ENCODE measurements at places on chromosomes 5 and 9.
A peak's percentile ranks its signal among the peaks of the same experiment; 100 is the strongest.

DNA sequence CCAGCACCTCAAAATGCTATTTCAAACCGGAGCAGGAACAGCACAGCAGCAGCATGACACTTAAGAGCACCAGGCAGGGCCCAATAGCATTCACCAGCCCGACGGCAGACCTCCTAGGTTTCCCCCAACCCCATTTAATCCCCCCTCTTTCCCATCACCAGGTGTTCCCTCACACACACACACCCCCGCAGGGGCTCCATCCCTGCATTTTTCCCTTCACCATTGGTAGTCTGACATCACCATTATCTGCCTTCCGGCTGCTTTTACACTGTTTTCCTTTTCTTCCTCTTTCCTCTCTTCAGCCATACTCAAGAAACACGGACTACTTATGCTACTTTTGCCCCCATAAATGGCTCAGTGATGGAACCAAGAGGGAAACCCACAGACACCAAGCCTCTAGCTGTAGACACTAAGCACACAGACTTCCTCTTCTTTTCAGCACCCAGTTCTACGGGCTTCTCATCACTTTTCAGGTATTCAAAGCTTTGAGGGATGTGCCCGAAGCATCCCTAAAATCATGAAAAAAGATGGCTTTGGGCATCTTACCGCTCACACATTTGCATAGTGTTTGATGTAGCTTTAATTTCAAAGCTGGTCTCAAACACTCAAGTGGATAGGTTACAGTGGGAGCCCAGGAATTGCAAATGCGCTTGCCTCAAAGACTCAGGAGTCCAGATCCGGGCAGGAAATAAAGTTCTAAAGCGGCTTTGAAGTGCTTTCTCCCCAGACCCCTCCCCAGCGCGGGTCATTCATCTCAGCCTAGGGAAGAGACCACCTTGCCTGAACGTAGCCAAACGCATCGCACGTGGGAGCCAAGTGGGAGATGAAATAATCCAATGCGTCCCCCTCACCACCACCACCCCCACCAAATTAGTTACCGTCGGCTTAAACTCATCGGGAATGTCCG, 141.5 kb downstream of the TSSK1B start:
- no peak for DNase-seq

- no peak for DNase-seq
These were observed 188.3 kb downstream of the CDK5RAP2 start for GRCh38 chr9:120391691-120392090.

- DNase-seq, result no peak
These were observed 19.0 kb upstream of the GNA14 start for GRCh38 chr9:77667151-77667550.

GRCh38 chr9:16869131-16869881, 1.2 kb downstream of the BNC2 start:
- no peak for DNase-seq

DNA sequence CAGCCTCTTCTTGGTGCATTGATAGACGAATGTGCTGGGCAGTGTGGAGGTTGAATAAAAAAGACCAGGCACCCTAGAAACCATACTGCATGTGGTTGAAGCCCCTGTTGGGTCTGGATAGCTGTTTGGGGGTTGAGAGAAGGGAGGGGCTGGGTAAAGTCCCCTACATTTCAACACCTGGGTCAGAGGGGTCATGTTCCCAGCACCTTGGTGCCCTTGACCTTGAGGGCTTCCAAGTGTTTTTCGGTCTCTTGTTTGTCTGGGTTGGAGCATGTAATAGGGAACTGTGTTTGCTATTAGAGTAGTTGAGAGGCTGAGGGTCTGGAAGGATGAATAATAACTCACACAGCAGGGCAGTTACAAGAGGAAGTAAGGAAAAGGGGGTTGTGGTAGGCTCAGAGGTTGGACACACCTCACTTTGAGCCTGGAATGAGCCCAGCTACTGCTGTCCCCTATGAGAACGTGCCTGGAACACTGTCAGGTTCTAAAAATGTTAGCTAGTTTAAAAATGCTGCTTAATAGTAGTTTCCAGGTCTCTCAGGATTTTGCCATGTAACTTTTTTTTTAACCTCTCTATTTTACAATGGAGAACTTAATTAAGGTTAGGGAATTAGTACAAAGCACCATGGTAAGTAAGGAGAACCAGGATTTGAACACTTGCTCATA, 155.2 kb upstream of the SPRY4 start:
- DNase-seq, result no peak

GRCh38 chr5:589173-589572, 23.0 kb upstream of the CEP72 start:
- DNase-seq, result peak; percentile 18

DNA sequence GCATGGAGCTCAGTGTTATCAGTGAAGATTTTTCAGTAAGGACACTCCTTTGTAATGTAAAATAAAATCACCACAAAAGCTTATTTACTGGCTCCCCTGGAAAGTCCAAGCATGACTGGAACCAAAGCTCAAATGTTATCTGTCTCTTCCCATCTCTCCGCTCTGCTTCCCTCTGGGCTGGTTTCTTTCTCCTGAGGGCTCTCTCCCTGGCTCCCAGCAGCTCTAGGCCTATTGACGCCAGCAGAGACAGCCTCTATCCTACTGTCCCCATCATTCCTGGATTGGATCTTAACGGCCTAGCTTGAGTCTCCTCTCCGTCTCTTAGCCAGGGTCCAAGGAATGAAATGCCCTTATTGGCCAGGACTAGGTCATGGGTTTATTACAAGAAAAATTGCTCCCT, 86.1 kb downstream of the TMEM167A start:
- DNase-seq, result no peak

- no peak for DNase-seq
These were observed 461.2 kb downstream of the TLR4 start for GRCh38 chr9:118165451-118165850.

- DNase-seq, result no peak
These were observed 9.5 kb downstream of the MTRR start for GRCh38 chr5:7878381-7878873.

GRCh38 chr9:106622164-106622487, 240.8 kb upstream of the ZNF462 start:
- no peak for DNase-seq

DNA sequence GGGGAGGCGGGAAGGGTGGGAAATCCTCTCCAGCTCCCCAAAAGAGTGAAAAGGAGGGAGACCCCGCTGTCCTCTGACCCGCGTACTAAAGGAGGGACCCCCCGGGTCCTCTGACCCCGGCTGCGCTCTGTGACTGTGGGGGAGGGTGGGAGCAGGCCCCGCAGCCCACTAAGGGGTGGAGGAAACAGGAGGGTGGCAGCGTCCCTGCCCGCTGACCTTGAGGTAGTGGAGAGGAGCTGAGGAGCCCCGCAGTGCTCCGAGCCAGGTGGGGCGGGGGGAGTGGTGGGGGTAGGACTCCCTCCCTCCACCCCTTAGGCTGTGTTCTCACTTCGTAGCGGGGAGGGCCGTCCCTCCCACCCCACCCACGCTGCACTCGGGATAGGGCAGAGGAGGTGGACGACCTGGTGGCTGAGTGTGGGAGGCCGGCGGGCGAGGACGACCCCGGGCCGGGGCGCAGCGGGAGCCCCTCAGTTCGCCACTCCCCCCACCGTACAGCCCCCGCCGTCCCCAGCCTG, 449 bp upstream of the ADCY2 start:
- no peak for DNase-seq

DNA sequence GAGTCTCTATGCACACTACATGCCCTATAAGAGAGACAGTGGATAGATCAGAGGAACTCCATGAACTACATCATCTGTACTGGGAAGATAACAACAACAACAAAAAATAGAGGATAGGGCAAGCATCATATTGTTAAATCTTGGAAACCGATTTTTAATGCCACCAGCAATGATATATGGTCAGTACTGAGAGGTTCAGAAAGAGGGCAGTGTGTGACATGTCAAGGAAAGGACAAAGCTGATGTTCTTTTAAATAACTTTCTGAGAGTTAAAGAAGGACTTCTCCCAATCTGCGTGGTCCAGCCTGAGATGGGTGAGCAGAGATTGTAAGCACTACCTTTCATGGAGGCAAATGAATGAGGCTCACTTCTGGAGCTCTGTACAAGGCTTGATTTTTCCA, 62.0 kb upstream of the PHF24 start:
- no peak for DNase-seq

GRCh38 chr5:143166661-143167420, 236.6 kb downstream of the NR3C1 start:
- no peak for DNase-seq

GRCh38 chr5:172374783-172375182, 79.5 kb downstream of the SH3PXD2B start:
- DNase-seq, result no peak

GRCh38 chr9:12889402-12890106, 114.7 kb downstream of the LURAP1L start:
- no peak for DNase-seq

DNA sequence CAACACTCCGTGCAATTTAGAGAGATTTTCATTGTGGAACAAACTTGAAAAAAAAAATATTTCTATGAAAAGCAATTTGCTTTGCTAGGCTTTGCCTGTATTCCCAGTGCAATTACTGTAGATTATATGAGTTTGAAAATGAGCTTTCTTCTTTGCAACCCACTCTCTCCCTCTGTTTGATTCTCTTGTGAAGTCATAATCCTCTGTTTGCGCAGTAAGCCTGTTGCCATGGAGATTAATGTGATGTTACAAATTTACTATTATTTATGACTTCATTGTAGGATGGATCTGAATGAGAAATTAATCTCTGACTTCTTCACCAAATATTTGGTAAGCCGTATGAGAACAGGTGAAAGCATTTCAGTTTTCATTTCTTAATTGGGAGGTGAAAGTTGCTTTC, 320.3 kb downstream of the SPATA31D1 start:
- no peak for DNase-seq

DNA sequence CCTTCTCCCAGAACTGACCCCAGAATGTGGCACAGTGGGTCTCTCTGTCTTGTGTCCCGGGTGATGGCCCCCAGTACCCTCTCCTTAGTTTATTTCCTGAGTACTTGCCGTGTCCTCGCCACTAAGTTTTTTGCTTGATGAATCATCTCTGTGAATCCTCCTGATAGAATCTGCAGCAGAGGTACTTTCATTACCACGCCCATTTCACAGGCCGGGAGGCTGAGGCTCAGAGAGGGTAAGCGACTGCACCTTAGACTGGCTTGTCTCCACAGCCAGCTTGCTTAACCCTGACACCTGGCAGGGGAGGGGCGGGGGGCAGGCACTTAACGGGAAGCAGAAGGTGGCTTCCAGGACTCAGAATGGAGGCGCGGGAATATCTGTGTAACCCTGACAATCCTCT, 7.9 kb upstream of the IER5L start:
- no peak for DNase-seq

DNA sequence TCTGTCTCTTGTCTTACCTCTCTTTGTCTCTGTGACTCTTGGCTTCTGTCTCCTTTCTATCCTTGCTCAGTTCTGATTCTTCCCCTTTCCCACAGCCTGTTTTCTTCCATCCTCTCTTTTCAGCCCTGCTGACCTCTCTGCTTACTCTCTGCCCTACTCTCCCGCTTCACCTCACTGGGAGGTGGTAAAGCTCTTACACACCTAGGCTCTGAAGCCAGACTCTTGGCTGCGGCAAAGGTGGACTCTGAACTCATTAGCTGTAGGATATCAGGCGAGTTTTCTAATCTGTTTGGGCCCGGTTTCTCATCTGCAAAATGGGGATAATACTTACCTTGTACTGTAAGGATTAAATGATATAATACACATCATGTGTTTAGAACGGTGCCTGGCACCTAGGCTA, 11.1 kb downstream of the PCDH1 start:
- DNase-seq, result peak; percentile 9

GRCh38 chr5:80623999-80624398, 30.5 kb upstream of the MSH3 start:
- DNase-seq, result no peak

DNA sequence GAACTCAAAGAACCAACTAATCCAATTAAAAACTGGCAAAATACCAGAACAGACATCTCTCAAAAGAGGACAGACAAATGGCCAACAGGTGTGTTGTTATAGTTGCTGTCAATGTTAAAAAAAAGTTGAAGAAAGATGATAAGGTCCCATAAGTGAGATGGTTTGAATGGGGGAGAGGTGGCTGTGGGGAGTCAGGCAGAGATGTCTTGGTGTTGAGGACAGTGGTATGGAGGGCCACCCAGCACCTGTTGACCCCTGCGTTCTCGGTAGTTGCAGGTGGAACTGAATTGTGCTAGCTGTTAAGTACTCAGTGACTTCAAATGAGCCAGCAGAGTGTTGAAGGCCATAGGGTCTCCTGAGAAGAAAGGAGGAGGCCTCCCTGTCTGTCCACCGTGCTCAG, 55.9 kb upstream of the PITX1 start:
- DNase-seq, result no peak

DNA sequence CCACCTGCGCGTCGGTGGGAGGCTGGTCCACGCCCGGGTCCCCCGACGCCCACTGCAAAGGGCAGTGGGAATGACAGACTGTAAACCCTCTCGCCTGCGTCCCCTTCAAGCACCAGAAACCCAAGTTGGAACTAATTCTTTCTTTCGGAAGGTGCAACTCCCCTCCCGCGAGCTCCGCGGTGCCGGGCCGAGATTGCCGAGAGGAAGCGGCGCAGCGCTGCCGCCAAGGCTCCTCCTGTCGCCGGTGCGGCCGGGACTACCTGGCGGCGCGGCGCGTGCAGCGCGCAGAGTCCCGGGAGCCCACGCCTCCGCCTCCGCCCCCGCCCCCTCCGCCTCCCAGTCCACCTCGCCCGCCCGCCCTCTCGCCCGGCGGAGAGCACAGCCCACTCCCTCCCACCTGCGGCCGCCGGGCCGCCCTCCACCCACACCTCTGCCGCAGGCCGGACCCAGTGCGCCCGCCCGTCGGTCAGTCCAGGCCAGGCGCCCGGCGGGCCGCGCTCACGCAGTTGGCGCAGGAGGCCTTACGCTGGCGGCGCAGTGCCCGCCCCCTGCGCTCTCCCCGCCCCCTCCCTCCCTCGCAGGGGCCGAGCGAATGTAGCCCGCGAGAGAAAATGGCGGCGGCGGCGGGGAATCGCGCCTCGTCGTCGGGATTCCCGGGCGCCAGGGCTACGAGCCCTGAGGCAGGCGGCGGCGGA, at the start of gene MAP3K1:
Gene MAP3K1 (plus strand): TSS at position 587 of the 695 bp plus-strand sequence. CDS start 25 bp downstream, at position 612.
- DNase-seq, result peak; percentile 95

GRCh38 chr9:38066914-38067858, 1.8 kb downstream of the SHB start:
- peak; percentile 84 for DNase-seq

DNA sequence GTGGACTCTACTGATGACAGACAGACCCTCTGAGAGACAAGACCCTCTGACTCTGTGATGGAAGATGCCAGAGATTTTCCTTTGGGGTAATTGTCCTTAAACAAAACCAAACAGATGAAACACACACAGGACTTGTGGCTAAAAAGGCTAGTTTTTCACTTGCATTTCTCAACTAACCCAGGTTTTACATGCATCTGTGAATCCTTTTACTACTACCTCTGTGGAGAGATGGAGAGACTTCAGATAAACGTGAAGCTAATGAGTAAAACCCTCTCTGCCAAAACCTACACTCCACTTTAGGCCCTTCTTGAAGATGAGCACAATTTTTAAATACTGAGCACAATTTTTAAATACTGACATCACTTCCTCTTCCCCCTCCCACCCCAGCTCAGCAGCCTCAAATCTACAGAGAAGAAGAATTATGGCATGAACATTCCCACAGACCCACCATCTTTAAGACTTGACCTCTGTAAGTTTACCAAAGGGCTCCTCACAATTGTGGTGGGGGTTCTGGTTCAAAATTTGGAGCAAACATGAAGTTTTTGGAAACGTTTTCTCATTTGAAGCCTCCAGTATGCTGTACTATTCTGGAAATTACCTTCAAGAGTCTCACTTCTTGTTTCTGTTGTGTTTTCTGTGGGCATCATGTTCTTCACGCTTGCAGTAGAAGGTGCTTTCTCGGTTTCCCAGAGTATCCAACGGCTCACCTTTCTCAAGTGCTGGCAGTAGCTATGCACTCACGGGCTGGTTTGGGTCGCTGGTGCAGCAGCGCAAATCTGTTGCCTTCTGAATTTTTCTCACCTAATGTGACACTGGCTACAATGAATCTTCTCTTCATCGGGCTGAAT, 42.7 kb downstream of the ACER2 start:
- DNase-seq, result no peak
